NCI-H774 (cell line): ENCODE measurements at places on chromosomes 11 and 22.

- DNase-seq: no peak
Measured at GRCh38 chr11:86978247-86978646, 23.1 kb upstream of the FZD4 start.

- no peak for DNase-seq
Measured at GRCh38 chr11:121448431-121448941, 3.6 kb upstream of the SORL1 start.

- no peak for DNase-seq
Measured at GRCh38 chr11:91296629-91297028, 928.0 kb upstream of the FAT3 start.

DNA sequence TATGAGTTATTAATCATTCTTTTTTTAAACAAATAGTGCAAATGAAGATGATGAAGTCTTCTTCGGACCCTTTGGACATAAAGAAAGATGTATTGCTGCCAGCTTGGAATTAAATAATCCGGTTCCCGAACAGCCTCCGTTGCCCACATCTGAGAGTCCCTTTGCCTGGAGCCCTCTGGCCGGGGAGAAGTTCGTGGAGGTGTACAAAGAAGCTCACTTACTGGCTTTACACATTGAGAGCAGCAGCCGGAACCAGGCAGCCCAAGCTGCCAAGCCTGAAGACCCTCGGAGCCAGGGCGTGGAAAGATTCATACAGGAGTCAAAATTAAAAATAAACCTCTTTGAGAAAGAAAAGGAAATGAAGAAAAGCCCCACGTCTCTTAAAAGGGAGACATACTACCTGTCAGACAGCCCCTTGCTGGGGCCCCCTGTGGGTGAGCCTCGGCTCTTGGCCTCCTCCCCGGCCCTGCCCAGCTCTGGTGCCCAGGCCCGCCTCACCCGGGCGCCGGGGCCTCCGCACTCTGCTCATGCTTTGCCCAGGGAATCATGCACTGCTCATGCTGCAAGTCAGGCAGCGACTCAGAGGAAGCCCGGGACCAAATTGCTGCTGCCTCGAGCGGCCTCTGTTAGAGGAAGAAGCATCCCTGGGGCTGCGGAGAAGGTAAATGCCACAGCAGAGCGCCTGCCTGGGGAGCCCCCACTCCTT is 11.8 kb downstream of the GTSE1 start:
- DNase-seq: no peak

DNA sequence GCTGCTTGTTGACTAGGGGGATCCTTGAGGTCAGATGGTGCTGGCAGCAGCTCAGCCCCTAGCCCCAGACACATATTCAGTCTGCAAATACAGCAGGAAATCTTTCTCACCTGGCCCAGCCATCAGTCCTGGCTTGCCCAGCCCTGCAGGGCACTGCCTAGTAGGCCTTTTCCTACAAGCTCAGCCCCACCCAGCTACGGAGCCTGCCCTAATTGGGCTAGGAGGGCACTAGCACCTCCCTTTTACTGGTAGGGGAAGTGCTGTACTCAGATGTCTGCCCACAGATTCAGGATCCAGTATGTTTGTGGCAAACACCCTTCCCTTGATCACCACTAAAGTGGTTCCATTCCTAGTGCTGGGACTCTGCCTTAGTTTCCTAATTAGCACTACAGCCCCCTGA is 257.1 kb upstream of the CADM1 start:
- no peak for DNase-seq

DNA sequence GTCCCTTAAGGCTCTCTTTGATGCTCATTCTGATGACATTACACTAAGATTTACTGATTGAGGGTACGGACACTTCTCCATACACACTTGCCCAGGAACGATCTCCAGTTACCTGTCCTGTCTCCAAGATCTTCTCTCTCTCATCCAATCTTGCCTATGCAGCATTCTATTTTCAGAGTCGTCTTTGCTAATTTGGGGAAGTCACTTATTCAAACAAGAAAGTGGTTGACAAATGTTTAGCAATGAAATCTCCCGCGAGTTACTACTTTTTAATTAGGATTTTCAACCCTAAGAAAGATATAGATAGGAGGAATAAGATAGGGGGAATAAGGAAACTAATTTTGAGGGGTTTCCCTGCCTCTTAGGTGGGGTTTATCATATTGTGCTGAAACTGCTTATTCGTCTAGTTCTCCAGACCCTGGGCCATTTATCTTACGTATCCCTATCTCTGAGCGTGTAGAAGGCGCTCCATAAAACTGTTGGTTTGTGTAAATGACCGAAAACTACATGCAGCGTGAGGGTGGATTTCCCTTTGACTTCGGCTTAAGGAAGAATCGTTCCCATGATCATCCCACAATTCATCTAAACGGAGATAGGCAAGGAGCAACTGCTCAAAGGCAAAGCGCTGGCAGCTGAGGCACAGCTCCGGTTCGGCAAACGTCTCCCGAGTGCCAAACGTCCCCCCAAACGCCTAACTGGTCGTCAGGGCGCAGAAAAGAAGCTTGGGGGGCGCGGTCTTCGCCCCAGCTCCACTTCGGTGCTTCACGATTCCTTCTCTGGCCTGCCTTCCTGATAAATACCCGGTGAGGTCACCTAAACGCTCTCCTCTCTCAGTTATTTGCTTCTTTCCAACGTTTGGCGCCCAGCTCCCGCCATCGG is 804 bp downstream of the APIP start:
- peak; percentile 35 for DNase-seq

DNA sequence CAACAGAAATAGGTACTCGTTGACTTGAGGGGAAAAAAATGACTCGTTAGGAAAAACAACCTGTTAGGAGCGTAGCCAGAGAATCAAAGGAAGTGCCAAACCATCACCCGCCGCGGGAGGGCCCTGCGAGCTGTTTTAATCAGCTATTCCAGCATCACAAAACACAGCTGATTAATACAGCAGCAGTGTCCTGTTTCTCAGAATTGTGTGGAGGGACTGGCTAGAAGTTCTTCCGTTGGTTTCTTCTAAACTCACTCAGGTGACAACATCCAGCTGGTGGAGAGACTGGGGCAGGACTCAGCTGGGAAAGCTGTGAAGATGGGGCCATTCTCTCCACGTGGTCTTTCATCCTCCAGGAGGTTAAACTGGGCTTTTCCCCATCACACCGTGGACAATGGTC is 28.0 kb downstream of the HSPA8 start:
- no peak for DNase-seq

- DNase-seq: no peak
Measured at GRCh38 chr11:106770489-106771085, 247.7 kb downstream of the GUCY1A2 start.

- DNase-seq: no peak
Measured at GRCh38 chr22:20807315-20807752, 33.4 kb downstream of the SERPIND1 start.

- no peak for DNase-seq
Measured at GRCh38 chr11:117663821-117664220, 133.2 kb downstream of the DSCAML1 start.

DNA sequence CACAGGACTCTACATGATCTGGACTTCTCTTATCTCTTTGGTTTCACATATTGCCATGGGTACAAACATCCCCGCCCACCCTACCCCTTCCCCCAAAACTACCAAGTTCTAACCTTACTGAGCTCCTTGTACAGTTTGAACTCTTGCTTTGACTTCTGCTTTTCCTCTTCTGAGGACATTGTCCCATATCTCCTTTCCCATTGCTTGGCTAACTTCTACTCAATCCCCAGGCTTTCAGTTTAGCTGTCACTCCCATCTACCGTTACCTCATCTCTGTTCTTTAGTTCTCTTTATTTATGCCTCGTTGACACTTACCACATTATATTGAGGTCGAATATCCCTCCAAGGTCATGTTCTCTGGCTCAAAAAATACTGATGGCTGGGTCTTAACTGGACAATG is 393.5 kb upstream of the CADM1 start:
- DNase-seq: no peak

DNA sequence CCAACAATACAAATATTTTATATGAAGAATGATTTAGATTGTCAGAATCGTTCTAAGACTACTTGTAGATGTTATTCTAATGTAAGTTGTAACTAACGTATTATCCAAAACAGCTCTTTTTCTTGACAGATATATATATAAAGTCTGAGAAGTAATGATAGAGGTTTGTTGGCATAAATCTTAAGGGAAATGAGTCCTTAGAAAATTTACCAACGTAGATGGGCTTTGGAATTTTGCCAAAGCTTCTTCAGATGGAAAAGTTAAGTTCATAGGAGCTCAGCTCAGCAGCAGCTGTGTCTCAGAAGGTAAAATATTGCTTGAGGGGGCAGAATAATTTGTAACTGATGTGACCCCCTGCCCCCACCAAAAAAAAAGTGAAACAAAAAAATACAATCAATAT is 66.7 kb downstream of the BID start:
- no peak for DNase-seq

- DNase-seq: no peak
Measured at GRCh38 chr11:9169595-9170295, 78.3 kb upstream of the SCUBE2 start.

GRCh38 chr11:117691218-117691514 is 105.8 kb downstream of the DSCAML1 start:
- no peak for DNase-seq
